ENCODE measurements at places on chromosomes 11 and 22.

- DNase-seq, result no peak
Observed at GRCh38 chr11:106234794-106235193, 157.3 kb downstream of the AASDHPPT start.

- DNase-seq, result no peak
Observed at GRCh38 chr11:40316171-40316570, 1143.3 kb downstream of the LRRC4C start.

- DNase-seq, result no peak
Observed at GRCh38 chr11:23473782-23474181, 613.5 kb upstream of the CCDC179 start.

DNA sequence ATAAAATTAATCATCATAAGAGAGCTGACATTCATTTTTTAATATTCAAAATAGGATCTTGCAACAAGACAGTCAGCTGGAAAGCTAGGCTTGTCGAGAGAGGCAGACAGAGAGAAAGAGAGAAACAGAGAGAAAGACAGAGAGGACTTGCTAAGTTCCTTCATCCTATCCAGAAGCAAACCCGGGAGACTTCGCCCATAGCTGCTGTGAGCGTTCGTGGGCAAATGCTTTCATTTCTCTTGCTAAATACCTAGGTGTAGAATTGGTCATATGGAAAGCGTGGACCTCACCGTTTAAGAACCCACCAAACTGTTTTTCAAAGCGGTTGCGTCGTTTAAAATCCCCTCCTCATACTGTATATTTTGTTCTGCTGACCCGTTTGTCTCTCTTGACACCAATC lies 25.3 kb upstream of the KRTAP5-6 start:
- no peak for DNase-seq

GRCh38 chr22:46162771-46163556 lies 12.6 kb downstream of the PPARA start:
- DNase-seq, result no peak

GRCh38 chr22:24147666-24148065 lies 33.6 kb upstream of the SUSD2 start:
- no peak for DNase-seq

GRCh38 chr22:30027791-30028190 lies 52.5 kb upstream of the HORMAD2 start:
- DNase-seq, result no peak

DNA sequence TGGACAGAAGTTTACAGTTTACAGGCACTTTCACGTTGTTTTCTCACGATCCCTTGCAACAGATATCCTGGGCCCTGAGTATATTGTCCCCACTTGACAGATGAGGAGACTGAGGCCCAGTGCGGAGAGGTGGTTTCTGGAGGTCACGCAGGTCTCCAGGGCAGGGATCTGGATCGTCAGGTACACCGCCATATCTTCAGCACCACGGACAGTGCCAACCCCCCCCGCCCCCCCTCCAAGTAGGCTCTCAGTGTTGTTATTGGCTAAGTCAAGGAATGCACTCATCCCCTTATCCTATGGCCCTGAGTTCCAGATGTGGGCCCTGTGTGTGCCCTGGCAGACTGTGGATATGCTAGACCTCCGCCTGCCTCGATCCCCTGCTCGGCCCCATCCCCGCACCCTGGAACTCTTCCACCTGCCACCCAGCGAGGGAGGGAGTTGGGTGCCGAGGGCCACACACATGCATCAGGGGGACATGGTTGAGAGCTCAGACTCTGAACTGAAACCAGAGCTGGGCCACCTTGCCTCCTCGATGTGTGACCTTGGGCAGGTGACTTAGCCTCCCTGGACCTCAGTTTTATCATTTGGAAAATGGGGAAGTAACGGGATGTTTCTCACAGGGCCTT lies 37.5 kb downstream of the MPPED1 start:
- DNase-seq, result no peak

- DNase-seq, result peak; percentile 18
Observed at GRCh38 chr22:23509571-23510302, 70.4 kb downstream of the IGLL1 start.

GRCh38 chr11:118310781-118311485 lies 6.4 kb downstream of the CD3E start:
- DNase-seq, result no peak

DNA sequence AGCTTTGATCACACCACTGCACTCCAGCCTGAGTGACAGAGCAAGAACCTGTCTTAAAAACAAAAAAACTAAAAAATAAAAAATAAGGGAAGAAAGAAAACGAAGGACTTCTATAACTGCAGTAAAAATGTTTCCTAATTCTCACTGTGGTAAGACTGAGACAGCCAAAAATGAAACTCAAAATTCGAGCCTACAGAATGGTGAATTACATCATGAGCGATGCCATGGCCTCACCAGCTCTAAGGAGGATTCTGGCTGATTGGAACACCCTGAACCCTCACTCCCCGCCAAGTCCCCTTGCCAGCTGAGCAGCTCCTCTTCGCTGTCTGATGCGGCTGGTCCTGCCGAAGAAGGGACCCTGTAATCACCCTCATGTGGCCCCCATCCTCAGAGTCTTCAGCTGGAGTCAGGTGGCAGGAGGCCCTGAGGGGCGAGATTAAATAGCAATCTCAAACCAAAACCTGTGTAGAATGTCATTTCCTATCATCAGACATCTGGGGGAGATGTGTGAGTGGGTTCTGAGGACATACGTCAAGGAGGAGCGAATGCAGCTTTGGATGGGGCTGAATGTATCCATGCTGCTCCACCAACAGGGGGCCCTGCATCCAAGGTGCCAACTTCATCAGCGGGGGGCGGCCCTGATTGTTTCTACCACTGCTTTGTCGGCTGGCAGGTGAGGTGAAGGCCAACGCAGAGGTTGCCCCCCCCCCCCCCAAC lies 29.2 kb downstream of the PDGFB start:
- DNase-seq, result no peak

- no peak for DNase-seq
Observed at GRCh38 chr22:21941921-21942320, 10.7 kb downstream of the PPM1F start.

DNA sequence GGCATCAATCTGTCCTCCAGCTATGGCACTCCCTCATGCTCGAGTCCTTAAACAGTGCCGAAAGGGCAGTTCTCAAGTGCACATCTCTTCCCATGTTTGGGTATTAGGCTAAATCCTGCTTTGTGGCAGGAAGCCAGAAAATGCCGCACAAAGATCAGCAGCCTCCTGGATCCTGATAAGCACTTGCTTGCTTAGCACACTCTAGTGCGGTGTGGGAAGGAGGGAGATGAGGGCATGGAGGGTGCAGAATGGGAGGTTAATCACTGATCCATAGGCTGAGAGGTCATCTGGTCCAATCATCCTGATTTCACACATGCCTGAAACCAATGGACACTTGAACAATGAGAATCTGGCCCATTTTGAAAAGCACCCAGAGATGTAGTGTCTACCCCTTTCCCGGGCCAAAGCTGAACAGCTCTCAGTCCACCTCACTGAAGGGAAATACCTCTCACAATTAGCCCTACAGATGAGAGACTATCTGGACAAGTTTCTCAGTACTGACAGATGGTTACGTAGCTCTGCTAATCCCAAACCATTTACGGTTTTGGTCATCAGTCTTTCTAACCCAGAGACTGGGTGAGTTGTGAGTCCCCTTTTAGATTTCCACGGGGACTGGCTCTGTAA lies 29.8 kb upstream of the CHRM4 start:
- DNase-seq, result no peak

DNA sequence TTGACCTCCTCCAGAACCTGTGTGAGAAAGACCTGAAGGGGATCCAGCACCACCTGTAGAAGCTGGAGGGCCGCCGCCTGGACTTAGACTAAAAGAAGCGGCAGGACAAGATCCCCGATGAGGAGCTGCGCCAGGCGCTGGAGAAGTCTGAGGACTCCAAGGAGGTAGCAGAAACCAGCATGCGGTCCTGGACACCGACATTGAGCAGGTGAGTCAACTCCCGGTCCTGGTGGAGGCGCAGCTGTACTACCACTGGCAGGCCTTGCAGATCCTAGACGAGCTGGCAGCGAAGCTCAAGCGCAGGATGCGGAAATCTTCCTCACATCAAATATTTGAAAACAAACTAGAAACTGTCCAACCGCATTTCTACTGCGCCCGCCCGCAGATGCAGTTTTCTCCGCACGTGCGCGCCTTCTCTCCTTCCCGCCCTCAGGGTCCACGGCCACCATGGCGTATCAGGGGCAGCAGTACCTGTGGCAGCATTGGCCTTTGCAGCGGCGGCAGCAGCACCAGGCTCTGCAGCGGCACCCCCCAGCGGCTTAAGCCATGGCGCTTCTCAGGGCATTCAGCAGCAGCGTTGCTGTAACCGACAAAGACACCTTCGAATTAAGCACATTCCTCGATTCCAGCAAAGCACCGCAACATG lies 10.2 kb downstream of the CLDN25 start:
- peak; percentile 31 for DNase-seq

DNA sequence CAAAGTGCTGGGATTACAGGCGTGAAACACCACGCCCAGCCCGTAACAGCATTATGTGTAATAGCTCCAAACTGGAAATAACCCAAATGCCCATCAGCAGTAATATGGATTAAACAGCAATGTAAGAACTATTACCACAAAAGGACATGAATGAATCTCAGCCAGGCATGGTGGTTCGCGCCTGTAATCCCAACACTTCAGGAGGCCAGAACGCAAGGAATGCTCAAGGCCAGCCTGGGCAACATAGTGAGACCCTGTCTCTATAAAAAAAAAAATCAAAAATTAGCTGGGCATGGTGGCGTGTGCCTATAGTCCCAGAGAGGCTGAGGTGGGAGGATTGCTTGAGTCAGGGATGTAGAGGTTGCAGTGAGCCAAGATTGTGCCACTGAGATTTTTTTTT lies 3.1 kb upstream of the DPF2 start:
- no peak for DNase-seq

DNA sequence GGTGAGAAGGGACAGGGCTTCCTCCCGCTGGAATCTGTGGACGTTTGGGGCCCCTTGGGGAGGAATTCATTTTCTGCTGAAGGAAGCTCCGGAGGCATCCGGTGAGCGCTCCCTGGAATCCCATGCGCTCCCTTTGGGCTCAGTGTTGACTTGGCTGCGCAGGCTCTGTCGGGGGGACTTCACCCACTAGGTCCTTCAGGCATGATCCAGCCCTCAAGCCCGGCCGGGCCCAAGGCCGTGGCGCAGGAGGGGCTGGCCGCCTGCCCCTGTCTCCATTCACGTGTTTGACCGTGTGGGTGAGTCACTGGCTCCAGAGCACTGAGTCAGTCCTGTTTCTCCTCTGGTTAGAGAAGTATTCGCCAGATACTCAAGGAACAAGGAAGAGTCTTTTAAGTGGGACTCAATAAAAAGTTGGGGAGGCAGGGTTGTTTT lies 1.4 kb downstream of the CTTN start:
- peak; percentile 90 for DNase-seq

GRCh38 chr22:50185375-50186087 lies at the start of gene TRABD:
Gene TRABD (plus strand): TSS chr22:50185913. CDS start chr22:50193061, 7,148 bp downstream.
- peak; percentile 89 for DNase-seq

- DNase-seq, result no peak
Observed at GRCh38 chr11:790721-791564, 1.1 kb upstream of the CEND1 start.

DNA sequence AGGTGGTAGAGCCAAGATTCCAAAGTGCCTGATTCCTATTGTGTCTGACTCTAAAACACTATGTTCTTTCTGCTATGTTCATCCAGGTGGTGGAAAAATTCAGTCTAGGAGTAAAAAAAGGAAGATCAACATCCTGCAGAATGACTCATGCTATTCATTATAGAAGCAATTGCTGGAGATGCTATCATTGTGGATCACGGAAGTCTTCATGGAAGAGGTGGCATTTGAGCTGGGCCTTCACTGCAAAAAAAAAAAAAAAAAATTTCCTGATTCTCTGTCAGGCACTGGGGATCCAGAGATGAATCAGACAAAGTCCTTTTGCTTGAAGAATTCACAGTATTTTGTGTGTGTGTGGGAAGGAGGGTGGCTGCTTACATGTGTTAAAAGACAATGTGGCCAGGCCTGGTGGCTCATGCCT lies 1.4 kb upstream of the UVRAG start:
- peak; percentile 52 for DNase-seq

- DNase-seq, result peak; percentile 44
Observed at GRCh38 chr11:60831501-60832079, 10.3 kb upstream of the CCDC86 start.

GRCh38 chr11:17547932-17548331 lies 873 bp downstream of the OTOG start:
- DNase-seq, result no peak

- no peak for DNase-seq
Observed at GRCh38 chr11:30926130-30926529, 340.0 kb upstream of the MPPED2 start.

DNA sequence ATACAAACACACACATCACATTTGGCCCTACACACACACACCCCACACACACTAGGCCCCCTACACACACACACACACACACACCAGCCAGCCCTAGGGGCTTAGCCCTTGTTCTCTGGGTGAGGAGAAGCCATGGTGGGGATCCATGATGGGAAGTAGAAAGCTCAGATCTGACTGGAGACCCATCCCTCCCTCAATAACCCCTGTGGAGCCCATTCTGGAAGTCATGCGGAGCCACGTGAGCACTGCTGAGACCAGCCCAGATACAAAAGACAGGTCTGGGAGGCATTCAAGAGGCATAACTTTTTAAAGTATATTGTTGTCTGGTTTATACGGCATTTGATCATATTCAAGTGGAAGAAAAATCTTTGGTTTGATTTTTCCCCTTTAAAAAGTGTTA lies 448.5 kb downstream of the SOX6 start:
- DNase-seq, result no peak

- DNase-seq, result no peak
Observed at GRCh38 chr11:81915045-81915444, 818.6 kb downstream of the FAM181B start.

DNA sequence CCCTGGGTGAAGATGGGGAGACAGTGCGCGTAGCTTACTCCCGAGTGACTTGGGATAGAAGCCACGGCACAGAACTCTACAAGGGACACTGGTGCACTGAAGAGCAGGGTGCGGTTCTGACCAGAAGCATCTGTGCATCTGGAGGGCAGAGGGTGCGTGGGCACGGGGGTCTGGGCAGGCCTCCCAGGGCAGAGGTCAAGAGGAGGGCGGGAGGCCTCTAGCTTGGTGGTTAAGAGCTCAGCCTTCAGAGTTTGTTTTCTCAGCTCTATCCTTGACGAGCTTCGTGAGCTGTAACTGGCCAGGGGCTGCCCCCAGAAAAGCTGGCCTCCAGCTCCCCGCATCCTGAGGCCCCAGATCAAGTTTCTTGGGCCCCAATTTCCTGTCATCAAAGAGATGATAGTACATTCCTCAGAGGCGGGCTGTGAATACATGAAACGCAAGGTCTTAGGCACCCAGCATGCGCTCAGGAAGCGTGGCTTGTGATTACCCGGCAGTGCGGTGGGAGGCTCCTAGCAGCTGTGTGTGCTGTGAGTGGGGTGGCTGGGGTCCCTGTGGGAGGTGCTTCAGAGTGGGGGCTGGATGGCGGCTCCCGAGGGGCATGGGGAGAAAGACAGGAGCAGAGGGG lies 6.0 kb upstream of the BID start:
- DNase-seq, result no peak

DNA sequence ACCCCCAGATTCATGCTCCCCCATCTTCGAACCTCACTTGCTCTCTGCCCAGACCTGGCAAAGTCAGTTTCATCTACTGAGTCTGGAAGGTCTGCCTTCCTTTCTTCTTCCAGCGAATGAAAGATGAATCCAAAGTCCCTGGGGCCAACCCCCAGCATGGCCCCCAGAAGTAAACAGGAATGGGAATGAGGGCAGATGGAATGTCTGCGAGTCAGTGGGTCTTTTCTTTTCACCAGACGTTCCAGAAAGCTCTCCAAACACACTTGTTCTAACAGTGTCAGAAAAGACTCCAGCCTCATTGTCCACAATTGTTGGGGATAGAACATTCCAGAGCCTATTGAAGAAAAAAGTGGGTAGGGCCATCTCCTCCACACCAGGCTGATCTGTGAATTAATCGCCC lies 28.6 kb downstream of the RIBC2 start:
- no peak for DNase-seq

- no peak for DNase-seq
Observed at GRCh38 chr11:113847580-113847979, 27.8 kb downstream of the USP28 start.

Measured in trophoblast cell (in vitro differentiated cells and primary cell).